Memory B cell (primary cell): ENCODE measurements at places on chromosomes 12 and 14.

GRCh38 chr14:93368996-93369712 is 22.2 kb downstream of the COX8C start:
- no peak for DNase-seq

- DNase-seq = peak; percentile 18
Measured at GRCh38 chr12:45669093-45669492, 60.4 kb upstream of the ARID2 start.

GRCh38 chr14:68727315-68728047 is 65.4 kb downstream of the ZFP36L1 start:
- DNase-seq = no peak

- no peak for DNase-seq
Measured at GRCh38 chr12:58026426-58026825, 85.1 kb downstream of the ATP23 start.

DNA sequence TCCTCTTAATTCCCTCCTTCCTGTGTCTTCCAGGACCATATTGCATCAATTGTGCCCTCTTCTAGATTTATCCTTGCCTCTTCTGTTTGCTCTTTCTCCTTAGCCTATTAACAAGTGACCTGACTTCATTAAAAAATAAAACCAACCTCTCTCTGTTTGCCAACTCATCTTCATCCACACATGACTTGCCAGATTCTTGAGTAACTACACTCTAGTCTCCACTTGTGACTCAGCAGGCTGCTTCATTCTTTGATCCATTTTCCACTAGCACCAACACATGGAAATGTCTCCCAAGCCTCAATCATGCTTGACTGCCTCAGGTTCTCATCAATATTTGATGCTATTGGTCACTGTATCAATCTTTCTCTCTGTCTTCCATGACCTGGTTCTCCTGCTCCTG is 492.4 kb upstream of the TMPO start:
- DNase-seq = no peak
